ENCODE measurements at places on chromosomes 3 and 15.

DNA sequence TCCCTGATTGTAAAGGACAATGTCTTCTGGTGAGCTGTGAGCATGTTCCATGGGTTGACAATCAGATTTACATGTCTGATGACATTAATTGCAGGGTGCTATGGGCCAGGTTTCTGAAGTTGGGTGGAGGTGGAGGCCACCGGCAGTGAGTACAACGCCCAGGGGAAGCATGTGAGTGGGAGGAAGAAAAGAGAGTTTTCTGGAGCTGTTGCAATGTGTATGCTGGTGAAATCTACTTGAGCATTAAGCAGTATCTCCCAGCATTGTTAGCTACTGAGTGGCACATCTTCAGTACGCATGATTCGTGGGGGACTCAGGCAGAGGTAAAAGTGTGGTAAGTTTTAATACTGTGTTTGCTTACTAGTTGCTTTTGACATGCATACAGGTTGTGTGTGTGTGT lies 26.6 kb downstream of the TMEM45A start:
- DNase-seq: no peak

- DNase-seq: no peak
Measured at GRCh38 chr3:187122261-187122660, 17.0 kb downstream of the RPL39L start.

DNA sequence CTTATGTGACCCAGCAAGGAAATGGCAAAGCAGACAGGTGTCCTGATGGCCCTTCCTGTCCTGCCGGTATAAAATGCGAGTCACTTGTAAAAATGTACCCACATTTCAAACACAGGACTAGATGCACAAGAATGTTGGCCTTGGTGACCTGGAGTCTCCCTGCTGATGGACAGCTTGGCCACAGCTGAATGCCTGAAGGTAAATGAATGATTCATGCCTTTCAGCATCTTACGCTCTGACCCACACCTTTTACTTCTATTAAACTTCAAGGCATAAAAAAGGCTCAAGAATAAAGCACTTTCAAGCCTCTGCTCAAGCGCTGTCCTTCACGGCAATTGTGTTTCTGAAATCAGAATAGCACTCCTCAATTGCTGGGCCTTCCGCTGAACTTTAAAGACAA lies 228.0 kb upstream of the SLCO3A1 start:
- DNase-seq: no peak

DNA sequence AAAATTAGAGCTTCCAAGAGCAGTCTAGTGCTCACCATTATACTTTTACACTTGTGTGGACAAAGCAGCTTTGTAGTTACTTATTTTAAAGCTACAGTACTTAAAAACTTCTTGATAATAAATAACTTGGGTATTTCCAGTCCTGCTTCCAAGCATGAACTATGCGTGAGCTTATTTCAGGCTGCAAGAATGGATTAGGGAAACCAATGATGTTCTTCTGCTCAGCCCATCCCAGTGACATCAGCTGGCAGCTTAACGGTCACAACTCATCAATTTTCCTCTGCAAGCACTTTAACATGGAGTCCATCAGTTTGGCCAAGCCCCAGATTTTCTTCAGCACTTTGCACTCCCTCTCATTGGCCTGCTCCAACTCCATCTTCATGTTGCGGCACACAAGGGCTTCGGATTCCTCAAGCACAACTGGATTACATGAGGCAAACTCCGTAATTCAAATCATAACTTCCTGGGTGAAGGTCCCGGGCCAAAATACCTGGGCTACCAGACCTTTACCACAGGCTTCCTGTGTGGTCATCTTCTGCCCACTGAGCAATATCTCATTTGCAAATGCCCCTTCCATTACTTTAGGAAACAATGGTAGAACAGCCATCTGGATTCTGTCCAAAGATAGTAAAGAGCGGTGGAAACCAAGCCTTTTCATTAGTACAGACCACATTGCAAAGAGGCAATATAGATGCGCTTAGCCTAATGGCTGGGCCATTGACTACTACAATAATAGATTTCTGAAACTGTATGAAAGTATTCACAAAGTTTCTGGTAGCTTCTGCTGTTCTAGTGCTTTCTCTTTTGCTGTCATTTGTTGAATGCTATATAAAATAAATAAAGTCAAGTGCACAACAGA lies 87.5 kb upstream of the DAZL start:
- DNase-seq: no peak

DNA sequence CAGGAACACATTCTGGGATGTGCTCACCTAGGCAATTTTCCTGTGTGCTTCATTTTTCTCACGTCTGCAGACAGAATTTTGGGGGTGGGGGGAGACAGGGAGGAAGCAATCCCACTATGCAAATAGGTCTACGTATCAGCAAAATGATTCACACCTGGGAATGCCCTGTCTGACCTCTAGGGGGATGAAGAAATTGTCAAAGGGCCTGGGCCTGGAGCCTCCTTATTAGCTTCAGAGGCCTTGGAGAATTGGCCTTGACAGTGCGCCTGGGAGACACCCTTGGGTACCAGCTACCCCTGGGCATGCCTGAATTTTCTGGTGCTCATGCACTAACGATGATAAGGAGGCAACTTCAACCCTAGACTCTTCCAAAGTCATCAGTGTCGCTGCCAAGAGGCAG lies 207.5 kb downstream of the CADPS start:
- DNase-seq: no peak

DNA sequence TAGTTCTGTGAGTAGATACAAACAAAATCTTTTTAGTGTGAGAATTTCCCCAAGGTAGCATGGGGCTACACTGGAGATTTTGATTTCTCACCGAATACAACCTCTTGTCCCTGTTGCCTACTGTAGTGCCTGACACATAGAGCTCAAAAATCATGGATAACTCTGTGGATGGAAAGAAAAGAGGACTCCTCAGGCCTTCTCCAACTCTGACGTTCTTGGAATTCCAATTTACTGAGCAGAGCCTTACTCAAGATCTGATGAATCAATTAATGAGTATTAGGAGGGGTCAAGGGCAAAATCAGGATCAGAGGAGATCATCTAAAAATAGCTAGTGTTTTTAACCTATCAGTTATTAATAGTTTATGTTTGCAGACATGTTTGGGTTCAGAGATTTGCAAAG lies 46.7 kb upstream of the PYDC2 start:
- no peak for DNase-seq

DNA sequence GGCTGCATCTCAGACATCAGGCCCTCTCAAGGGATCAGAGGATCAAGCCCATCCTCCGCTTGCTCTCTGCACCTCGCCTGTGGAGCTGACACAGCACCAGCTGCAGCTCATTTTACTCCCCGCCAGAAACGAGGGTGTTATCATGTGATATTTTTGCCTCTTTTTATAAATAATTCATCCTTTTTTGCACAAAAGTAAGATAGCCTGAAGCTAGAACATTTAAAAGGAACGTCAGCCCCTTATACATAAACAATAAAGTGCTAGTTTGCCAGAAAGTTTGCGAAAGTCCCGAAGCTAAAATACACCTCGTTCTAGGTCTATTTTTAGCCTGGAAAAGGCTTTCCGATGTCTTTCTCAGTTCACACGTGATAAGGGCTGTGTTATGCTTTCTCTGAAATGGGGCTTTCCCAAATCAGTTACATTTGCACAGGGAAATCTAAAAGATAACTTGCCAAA lies 9.6 kb upstream of the FAM174B start:
- DNase-seq: no peak

DNA sequence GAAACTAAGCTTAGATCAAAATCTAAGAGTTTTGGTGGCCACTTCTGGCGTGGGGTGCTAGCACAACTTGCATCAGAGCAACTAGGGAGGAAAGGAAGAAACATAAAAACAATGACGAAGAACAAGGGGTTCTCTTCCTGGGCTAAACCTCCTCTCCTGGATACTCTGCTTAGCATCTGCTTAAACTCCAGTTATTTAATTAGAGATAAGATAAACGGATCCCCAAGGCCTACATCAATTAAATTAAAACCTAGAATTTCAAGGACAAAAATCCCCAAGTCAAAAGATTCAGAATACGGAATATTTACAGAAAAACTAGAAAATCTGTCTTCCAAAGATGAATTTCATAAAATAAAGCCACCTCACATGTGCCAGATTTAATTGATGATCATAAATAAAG lies 281.9 kb downstream of the SHOX2 start:
- no peak for DNase-seq

DNA sequence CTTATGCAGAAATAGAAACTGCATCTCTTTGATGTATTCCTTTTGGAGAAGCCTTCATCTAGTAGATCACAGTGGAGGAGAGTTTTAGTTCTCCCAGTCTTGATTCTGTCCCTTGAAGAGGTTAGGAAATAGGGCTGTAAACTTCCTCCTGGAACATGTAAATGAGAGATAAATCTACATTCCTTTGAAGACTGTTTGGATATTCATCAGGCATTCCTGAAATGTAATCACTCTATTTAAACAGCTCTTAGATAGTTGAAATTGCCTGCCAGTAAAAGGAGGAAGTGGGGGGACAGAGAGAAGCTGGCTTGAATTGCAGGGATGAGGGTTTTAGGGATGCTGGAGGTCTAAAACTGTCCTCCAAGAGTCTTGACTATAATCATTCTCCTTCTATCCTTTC lies 254.3 kb upstream of the LRRC3B start:
- DNase-seq: no peak

DNA sequence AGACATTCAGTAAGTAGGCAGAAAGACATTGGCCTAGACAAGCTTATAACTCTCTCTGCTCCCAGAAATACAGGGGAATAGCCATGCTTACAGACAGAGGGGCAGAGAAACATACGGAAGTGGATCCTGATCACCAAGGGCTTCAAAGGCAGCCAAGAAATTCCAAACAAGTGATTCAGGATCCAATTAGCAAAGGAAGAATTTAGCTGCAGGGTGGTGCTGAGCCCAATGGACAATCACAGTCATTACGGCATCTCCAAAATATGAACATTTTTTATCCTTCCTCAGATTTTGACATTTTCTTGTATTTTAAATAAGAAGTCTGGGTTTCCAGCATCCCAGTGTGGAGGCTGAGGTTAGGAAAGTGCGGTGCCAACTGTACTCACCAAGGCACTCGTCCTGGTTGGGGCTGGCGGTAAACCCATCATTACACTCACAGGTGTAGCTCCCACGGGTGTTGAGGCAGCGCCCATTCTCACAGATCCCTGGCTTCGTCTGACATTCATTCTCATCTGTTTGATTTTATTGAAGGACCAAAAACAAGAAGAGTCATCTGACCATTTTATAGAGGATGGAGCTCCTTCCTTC lies 96.8 kb downstream of the DUT start:
- DNase-seq: no peak

- no peak for DNase-seq
Measured at GRCh38 chr15:67201136-67201535, 53.3 kb downstream of the AAGAB start.

DNA sequence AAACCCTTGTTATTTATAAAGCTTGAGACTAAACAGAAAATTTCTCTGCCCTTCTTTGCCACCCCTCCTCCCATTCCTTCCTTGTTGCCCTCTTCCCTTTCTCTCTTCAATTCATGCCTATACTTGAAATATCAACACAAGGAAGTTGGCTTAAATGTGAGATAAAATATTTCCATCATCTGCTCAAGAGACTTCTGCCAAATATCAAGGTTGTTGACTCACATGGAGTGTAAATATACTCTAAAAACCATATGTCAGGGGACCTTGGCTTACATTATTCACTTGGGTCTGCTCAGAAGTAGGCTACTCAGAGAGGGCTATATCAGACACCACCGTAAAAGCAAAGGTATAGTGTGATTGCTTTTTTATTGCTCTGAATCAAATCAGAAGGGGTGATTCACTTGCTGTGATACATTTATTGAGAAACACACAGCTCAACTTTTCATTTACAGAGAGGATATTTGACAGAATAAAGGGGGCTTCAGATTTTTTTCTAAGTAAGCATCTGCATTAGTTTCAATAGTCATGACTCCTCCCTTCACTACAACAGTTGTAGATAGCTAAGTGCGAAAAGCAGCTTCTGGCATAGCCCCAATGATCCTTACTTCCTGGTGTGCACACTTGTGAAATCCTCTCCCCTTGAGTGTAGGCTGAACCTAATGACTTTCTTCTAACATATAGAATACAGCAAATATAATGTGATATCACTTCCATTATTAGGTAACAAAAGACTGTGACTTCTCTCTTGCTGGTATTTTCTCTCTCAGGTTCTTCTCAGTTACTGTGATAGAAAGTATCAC lies 386.2 kb downstream of the EFHB start:
- DNase-seq: no peak

DNA sequence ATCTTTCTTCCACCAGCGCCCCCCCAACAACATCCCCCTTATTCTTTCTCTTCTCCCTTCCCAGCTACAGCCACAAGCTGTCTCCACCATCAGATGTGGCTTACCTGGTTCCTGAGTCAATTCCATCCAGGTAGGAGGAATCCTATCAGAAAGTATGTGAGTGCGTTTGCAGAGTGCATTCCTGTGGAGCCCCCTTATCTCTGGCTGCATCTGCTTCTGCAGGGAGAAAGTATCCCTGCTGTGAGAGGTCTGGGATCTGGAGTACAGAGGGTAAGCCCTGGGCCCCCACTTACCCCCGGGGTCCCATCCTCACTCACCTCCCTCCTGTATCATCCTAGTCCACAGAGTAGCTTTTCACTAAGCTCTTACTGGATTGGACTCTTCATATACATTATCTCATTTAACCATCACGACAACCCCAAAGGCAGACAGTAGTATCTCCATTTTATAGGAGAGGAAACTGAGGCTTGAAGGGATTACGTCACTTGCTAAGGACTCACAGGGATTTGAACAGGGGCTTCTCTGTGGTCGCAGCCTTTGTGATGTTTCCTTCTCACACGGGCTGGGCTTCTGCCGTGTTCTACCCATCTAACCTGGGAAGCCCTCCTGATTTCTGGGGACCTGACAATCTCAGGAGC lies 22.2 kb upstream of the MAGEF1 start:
- no peak for DNase-seq

DNA sequence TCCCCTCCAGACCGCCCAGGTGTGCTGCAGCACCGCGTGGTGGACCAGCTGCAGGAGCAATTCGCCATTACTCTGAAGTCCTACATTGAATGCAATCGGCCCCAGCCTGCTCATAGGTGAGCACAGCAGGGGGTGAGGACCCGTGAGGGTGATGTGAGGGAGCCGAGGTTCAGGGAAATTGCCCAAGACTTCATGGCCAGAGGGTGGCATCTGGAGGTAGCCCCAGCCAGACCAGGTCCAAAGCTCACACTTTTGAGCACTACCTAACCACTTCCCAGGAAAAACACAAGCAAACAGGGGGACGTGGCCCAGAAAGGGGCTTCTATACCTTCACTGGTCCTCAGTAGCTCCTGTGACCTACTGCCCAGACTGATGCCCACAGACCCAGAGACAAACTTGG lies 33.8 kb downstream of the NR1I2 start:
- no peak for DNase-seq

- DNase-seq: no peak
Measured at GRCh38 chr15:33451385-33451784, 140.6 kb downstream of the RYR3 start.

DNA sequence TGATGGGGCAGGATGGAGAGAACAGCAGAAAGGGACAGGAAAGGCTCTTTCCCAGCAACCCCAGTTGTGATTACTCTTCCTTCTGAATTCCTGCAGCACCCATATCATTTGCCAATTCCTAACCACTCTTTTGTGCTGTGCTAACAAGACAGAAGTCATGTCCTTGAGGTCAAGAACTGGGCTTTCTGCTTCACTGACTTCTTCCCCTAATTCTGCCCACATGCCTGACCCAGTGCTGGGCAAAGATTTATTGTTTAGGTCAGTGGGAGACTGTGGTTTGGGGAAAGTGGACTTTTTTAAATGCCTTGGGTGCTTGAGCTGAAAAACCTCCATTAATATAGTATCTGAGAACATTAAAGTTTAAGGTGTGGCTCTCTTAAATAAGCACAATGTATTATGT lies 4.2 kb upstream of the EFCAB12 start:
- DNase-seq: no peak

GRCh38 chr15:67050522-67051087 lies 14.8 kb upstream of the SMAD3 start:
- no peak for DNase-seq

- no peak for DNase-seq
Measured at GRCh38 chr3:124584552-124585391, 145.5 kb upstream of the UMPS start.
